ENCODE measurements at places on chromosomes 4 and X. TPM values are rescaled to one million over a fixed set of nuclear protein-coding genes. Genes with fewer than 3 reads are reported as not detected.

Gene ARSJ
- 10.6 TPM for total RNA-seq

Gene SSX2B
- total RNA-seq = not detected

Gene POU3F4
- total RNA-seq = not detected

Gene CT45A5
- not detected for total RNA-seq

Gene PPP4R3C
- not detected for total RNA-seq

Gene UNC5C
- total RNA-seq = 4.0 TPM

DNA sequence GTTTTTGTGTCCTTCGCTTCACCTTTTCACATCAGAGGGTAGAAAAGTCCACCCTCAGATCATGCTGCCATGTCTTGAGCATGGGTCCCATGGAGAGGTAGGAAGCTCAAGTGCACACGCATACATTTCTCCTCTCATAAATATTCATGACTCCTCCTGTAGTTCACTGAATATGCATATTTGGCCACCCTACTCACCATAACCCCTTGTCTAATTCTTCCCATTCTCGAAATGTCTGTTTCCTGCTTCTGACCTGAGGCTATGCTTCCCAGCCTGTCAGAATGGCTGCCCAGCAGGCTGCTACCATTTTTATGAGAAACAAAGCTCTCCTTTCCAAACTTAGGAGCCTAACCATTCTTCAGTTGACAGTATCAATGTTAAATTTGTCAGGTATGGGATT lies 86.5 kb downstream of the ADRA2C start:
- no peak for DNase-seq

- DNase-seq = no peak
These were observed 27.5 kb downstream of the ENPEP start for GRCh38 chr4:110503270-110504083.

DNA sequence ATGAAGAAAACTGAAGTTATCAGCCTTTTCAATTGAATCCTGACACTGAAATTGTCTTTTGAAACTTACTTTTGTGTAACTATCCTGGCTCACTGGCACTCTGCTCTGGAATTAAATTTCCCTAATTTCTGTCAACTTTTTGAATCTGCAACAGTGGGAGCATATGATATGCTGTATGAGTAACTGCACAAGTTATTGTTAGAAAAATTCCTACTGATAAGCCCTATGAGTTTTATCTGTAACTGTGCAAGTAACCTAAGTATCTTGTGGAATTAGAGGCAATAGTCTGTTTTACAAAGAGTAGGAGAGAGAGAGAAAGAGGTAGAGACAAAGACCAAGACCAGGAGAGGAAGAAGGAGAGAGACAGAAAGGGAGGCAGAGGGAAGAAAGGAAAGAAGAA lies 9.2 kb upstream of the HPGD start:
- DNase-seq = no peak

DNA sequence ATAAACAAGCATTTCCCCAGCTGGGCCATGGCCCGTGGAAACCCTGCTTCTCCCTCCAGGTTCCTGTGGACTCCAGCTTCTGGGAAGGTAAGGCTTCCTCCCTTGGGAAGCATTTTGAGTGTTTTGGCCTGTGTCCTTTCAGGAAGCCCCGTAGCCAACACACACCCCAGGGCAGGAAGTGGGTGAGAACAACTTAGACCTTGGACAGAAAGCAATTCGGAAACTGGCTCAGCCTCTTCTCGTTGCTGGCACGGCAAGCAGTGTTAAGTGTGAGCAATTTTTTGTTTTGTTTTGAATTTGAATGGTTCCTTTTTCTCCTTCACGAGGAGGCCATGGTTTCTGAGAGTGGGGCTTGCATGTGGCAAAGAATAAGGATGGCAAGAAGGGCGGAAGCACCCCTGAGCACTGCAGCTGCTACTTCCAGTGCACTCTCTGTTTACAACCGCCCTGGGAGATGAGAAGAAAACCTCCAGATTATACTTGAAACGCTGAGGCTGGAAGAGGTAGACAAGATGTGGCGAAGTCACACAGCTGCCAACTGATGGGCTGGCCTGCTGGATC lies 14.1 kb upstream of the CYTL1 start:
- DNase-seq = no peak

DNA sequence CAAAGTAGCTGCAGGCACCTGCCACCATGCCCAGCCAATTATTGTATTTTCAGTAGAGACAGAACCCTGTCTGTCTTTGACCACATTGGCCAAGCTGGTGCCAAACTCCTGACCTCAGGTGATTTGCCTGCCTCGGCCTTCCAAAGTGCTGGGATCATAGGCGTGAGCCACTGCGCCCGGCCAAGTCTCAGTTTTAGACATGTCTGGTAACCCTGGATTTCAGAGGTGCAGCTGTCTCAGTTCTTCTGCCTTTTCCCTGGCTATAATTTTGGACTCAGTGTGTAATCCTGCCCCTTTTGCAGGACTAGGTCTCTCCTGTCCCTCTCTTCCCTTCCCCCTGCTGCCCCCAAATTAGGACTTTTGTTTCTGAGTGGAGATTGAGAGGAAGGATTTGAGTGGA lies 46.6 kb downstream of the FAM193A start:
- DNase-seq = no peak

DNA sequence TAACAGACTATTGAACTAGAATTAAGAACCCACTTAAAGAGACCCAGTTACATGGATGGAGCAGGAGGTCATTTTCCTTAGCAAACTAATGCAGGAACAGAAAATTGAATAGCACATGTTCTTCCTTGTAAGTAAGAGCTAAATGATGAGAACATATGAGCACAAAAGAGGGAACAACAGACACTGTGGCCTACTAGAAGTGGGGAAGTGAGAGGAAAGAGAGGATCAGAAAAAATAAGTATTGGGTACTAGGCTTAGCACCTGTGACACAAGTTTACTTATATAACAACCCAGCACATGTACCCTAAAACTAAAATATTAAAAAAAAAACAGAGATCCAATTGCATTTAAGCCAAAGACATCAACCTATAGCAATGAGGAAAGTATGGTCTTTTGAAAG lies 26.2 kb downstream of the ARAP2 start:
- DNase-seq = no peak

GRCh38 chr4:147984065-147984777 lies 252.3 kb downstream of the ARHGAP10 start:
- DNase-seq = no peak

DNA sequence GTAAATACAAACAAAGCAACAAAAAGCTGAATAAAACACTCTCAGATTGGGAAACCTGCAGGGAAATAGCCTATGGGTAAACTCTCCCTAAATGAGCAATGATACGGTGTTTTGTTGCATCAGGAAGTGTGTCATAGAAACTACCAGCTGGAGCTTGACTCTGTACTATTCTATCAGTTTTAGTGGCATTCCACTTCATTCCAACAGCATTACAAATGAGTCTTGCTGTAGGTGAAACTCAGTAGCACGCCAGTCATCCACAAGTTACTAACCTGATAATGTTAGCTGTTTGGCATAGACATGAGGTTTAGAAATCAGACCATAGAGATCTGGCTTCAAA lies 24.9 kb downstream of the FGFBP1 start:
- DNase-seq = no peak

- peak; percentile 70 for DNase-seq
These were observed 53.8 kb upstream of the OTUD4 start for GRCh38 chr4:145234091-145234706.

GRCh38 chr4:139767168-139767567 lies 101.5 kb downstream of the MGST2 start:
- no peak for DNase-seq

DNA sequence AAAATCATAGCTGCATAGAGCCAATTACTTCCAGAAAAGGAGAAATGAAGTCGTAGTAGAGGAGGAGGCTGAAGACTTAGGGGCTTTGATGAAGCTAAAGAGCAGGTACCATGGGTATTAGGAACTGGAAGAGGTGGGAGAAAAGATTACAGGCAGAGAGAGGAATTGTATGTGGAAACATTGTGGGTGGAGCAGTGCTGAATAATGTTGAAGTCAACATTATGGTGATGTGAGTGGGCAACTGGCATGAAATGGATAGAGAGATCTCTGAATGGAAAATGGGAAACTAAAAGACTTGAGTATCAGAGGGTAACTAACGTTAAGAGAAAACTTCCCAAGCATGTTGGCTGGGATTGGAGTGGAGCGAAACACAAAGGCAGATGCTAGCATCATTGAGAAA lies 92.5 kb downstream of the AREG start:
- no peak for DNase-seq

DNA sequence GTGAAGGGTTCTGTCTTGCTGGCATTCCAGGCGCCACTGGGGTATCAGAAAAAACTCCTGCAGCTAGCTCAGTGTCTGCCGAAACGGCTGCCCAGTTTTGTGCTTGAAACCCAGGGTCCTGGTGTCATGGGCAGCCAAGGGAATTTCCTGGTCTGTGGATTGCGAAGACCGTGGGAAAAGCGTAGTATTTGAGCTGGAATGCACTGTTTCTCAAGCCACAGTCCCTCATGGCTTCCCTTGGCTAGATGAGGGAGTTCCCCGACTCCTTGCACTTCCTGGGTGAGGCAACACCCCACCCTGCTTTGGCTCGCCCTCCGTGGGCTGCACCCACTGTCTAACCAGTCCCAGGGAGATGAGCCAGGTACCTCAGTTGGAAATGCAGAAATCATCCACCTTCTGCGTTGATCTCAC lies 40.1 kb downstream of the NOP14 start:
- no peak for DNase-seq

Data from left colon (tissue), 2 donors.